ENCODE measurements at places on chromosomes 1 and 21.

GRCh38 chr1:71956613-71957285 is 325.6 kb downstream of the NEGR1 start:
- no peak for DNase-seq

- DNase-seq = no peak
These were observed 22.2 kb upstream of the GNG12 start for GRCh38 chr1:67855444-67855843.

GRCh38 chr1:90325168-90325567 is 330.3 kb downstream of the ZNF326 start:
- no peak for DNase-seq

GRCh38 chr1:224433041-224433691 is 1.4 kb downstream of the WDR26 start:
- DNase-seq = peak; percentile 13

DNA sequence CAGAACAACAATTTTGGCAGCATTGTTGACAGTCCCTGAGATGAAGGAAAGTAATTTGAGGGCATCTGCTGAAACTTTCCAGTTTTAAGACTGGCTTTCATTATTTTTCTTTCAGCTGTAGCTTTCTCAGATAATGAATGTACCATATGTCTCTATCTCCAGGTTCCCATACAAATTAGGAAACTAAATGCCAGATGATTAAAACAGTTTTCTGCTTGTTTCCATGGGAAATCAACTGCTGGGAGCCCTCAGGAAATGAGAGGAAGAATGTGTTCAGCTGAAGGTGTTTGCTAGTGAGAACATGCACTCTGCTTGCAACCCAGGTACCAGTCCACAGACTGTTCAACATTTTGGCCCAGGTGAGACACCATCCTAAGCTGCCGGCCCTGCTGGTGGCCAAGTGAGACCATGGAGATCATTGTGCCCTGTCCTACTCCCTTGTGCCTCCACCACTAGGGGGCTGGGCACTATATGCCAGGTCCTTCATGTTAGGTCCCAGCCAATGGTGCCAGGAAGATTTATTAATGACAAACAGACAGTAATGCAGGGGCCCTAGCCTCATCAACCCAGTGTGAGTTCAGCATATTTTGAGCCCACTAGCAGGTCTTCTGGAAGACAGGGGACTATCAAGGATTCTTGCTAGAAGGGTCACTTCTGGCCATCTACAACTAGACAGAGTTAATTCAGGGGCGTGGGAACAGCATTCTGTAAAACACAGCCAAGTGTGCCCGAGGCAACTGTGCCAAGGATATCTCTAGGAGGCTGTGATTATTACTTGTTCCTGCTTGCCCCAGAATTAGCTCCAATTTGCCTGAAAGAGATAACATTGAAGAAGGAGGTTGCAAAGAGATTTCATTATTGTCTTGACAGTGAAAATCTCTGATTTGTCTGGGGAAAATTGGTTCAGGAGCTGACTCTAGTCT is 17.0 kb upstream of the LRRC8C start:
- DNase-seq = no peak

DNA sequence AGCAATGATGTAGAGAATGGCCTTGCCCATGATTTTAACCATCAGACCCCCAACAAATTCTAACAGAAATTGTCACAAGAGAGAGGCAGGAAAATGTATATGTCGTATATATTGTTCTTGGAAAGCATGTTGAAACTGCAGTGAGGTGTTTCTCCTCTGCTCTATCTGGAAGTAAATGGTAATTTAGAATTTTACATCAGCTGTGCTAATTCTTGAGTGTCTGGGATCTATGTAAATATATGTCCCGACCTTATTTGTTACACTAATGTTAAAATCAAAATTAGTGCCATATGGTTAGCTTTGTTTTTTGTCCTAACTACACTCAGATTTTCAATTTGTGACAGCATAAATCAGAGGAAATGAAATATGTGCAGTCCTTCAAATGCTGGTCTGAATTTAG is 20.5 kb downstream of the ZBTB21 start:
- no peak for DNase-seq

GRCh38 chr1:48644905-48645605 is 131.6 kb downstream of the BEND5 start:
- peak; percentile 82 for DNase-seq
